ENCODE measurements at places on chromosomes 6 and 20.

DNA sequence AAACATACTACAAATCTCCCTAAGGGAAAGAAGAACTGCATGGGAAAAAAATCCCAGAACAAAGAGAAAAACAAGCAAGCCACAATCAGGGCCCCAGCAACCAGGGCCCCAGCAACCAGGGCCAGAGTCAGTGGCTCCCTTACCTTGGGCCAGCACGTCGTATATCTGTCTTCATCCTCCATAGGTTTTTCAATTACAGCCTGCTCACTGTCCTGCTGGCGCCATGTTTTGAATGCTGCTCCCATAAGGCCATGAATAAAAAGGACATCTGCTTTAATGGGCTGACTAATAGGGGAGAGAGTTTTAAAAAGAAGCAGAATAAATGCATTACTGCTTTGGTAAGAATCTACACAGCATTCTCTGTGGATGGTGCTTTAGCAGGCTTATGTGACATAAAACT lies 49.2 kb downstream of the SERAC1 start:
- DNase-seq = no peak

- no peak for DNase-seq
Measured at GRCh38 chr6:150273457-150274309, 95.1 kb upstream of the IYD start.

GRCh38 chr20:2760297-2760951 lies 40.0 kb downstream of the CPXM1 start:
- no peak for DNase-seq

DNA sequence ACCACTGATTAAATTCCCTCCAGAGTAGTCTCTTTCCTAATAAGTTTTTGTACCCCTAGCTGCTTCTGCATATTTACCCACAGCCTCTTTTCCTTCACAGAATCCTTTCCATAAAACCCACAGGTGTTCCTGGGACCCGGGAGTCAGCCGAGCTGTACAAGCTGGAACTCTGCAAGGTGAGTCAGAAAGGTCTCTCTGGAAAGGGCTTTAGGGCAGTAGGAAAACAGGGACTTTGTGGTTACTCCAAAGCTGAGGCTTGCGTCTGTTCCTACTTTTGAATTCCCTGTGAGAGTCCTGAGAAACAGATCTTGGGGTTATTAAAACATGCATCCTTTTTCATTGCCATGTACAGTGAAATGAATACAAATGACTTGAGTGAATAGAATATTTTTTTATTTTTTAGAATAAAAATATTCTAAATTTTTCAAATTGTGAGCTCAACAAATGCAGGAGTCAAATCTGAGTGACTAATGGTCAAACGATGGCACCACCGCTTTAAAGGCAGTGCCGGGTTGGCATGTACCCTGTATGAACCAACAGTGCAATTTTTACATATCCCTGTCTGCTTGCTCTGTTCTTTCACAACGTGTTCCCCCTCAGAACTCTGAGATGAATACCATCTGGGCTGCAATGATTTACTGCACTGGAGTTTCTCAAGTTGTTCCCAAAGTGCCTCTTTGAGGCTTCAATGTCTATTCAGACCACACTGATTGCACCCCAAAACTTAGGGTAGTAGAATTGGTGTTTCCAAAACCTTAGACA lies 78.4 kb downstream of the GFRAL start:
- DNase-seq = no peak

- no peak for DNase-seq
Measured at GRCh38 chr6:42338744-42339222, 112.9 kb downstream of the TRERF1 start.

- no peak for DNase-seq
Measured at GRCh38 chr20:41300383-41300782, 17.1 kb downstream of the ZHX3 start.

- DNase-seq = no peak
Measured at GRCh38 chr20:51275826-51276225, 252.9 kb upstream of the KCNG1 start.

DNA sequence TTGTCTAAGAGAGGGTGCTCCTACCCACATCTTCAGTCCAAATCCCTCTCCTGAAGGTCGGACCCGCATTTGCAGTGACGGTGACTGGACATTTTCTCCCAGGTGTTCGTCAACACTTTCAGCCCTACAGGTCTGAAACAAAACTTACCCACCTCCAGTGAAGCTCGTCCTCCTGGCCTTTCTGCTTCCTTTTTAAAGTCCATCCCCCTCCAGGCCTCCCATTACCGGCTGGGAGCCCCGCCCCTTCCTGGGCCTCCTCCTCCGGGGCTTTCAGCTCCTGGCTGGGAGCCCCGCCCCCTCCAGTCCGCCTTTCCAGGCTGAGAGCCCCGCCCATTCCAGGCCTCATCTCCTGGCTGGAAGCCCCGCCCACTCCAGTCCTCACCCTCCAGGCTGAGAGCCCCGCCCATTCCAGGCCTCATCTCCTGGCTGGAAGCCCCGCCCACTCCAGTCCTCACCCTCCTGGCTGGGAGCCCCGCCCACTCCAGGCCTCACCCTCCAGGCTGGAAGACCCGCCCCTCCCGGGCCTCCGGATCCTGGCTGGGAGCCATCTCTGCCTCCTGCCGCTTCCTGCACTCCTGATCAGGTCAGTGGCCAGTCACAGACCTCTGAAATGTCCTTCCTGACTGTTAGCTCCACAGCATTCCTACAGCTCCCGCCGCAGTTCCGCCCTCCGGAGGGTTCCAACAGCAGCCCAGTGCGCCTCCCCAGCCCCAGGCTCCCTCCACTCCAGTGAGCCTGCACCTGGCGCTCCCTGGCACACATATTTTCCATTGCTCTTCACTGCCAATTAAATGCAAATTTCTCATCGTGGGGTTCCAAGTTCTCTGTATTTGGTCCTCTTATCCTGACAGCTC lies 98.5 kb downstream of the LY86 start:
- DNase-seq = peak; percentile 98

DNA sequence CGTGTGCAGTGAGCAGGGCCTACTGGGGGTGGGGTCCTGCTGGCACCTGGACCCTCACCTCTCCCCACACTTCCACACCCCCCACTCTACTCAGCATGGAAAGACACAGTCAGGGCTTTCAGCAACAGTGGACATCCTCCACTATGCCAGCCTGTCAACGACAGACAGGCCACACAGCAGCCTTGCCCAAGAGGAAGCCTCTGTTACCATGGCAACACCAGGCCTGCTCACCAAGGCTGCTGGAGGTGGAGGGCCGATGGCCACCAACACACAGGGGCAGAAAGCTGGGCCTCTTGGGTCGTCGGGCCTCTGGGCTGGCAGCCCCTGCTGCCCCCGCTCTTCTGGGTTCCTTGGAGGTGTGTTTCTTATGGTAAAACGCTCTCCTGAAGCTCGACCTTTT lies 13.6 kb downstream of the BNIP5 start:
- peak; percentile 77 for DNase-seq

- peak; percentile 54 for DNase-seq
Measured at GRCh38 chr6:98833057-98833306, 1.4 kb upstream of the POU3F2 start.

Measured in BE2C (cell line).